ENCODE measurements at places on chromosomes 3 and 15.

DNA sequence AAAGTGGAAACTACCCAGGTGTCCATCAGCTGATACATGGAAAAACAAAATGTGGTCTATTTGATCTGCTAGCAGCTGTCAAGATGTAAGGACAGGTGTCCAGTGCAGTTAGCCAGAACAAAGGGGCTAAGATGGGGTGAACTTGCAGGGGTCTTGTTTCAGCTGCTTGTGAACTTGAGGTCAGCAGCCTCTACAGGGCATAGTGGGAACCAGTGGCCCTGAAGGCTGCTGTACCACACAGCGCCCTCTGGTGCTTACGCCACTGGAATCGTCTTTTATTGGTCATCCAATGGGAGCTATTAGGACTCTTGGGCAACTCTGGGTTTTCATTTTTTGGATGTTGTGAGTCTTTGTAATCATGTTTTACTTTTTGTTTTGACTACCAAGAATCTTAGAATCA, 62.2 kb upstream of the CTSH start:
- DNase-seq, result no peak

DNA sequence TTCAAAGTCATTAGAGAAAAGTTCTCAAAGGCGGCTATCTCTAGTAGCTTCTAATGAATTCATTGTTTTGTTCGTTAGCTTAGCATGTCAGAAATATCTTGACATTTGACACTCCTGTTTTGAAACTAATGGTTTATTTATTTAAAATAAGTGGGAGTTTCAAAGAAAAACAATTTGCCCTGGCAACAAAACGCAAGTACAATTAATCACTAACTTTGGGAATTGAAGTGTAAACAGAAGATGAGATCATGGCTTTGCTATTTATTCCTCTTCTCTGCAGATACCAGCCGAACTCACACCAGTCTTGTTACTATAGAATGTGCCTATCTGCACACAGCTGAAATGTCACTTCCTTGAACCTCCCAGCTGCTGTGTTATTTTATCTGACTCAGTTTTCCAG, 27.5 kb downstream of the MASP1 start:
- no peak for DNase-seq

DNA sequence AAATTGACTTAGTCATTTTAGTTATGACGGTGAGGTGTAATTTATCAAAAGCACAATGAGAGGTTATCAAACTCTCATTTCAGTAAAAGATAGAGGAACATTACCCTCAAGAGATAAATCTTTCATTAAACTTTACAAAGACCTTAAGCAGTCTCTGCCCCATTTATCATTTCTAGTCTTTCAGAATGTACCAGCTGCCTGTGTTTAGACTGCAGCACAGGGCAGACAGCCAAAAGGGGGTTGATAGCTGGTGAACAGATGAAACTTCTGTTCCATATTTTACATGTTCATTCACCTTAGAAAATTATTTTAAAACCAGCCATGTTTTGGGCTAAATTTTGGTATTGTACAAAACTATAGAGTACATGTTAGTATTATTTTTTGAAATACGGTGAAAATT, 514.6 kb upstream of the CNTN3 start:
- DNase-seq, result no peak

- DNase-seq, result no peak
These were observed 5.8 kb upstream of the MTMR10 start for GRCh38 chr15:30997270-30997669.

- no peak for DNase-seq
These were observed 627.5 kb upstream of the LMCD1 start for GRCh38 chr3:7874116-7874515.

DNA sequence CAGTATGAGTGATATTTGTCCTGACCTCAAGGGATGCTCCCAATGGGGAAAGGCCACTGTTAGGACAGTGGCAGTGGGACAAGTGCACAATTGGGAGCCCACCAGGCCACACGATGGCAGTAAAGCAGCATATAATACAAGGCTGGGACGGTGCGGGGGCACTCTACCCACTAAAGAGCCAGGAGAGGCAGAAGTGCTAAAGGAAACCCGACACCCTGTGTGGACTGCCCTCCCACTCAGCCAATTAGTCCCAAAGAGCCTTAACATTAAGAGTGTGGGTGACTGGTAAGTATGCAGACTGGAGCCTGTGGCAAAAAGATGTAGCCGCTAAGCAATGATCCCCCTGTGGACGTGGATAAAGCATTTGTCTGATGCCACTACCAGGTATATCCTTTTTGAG, 8.2 kb upstream of the ZNF589 start:
- no peak for DNase-seq

DNA sequence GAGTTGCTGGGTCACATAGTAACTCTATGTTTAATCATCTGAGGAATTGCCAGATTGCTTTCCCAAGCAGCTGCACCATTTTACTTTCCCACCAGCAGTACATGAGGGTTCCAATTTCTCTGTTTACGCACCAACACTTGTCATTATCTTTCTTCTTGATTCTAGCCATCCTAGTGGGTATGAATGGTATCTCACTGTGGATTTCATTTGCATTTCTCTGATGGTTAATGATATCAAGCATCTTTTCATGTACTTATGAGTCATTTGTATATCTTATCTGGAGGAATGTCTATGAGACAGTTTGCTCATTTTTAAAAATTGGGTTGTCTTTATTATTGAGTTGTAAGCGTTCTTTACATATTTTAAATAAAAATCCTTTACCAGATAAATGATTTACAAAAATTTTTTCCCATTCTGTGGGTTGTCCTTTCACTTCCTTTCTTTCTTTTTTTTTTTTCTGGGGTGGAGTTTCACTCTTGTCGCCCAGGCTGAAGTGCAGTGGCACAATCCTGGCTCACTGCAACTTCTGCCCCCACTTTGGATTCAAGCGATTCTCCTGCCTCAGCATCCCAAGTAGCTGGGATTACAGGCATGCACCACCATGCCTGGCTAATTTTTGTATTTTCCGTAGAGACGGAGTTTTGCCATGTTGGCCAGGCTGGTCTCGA, 8.9 kb upstream of the SGO1 start:
- DNase-seq, result no peak

GRCh38 chr15:58146749-58147148, 8.6 kb downstream of the AQP9 start:
- no peak for DNase-seq

DNA sequence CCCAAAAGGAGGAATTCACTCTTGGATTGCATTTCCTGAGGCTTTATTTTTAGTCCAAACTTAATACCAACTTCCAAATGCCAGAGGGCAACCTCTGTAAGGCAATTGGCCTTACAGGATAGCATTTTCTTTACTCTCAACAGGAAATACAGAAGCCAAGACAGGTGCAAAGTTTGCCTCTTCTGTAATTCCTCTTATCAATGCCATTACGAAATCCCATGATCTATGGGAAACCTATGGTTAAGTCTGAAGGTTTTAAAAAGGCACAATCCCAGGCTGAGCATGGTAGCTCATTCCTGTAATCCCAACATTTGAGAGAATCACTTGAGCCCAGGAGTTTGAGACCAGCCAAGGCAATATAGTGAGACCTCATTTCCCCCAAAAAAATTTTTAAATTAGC, 14.9 kb downstream of the PKM start:
- no peak for DNase-seq

DNA sequence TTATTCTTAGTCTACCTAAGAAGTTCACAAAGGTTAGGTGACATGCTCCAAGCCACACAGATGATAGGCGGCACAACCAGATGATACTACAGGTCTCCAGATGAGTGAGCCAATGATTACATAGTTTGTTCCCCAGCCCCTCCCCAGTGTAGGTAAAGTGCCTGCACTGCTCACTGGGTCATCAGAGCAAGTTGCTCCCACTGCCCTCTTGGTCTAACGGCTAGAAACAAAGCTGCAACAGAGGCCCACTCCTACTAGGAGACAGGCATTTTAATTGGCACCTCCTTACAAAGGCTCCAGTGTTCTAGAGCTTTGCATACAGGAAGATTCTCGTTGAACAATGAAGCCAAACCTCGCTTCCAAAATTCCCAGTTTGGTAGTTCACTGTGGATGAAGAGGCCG, 47.3 kb downstream of the TMEM44 start:
- no peak for DNase-seq

- DNase-seq, result no peak
These were observed 30.2 kb downstream of the RNU5B-1 start for GRCh38 chr15:65334586-65335231.

DNA sequence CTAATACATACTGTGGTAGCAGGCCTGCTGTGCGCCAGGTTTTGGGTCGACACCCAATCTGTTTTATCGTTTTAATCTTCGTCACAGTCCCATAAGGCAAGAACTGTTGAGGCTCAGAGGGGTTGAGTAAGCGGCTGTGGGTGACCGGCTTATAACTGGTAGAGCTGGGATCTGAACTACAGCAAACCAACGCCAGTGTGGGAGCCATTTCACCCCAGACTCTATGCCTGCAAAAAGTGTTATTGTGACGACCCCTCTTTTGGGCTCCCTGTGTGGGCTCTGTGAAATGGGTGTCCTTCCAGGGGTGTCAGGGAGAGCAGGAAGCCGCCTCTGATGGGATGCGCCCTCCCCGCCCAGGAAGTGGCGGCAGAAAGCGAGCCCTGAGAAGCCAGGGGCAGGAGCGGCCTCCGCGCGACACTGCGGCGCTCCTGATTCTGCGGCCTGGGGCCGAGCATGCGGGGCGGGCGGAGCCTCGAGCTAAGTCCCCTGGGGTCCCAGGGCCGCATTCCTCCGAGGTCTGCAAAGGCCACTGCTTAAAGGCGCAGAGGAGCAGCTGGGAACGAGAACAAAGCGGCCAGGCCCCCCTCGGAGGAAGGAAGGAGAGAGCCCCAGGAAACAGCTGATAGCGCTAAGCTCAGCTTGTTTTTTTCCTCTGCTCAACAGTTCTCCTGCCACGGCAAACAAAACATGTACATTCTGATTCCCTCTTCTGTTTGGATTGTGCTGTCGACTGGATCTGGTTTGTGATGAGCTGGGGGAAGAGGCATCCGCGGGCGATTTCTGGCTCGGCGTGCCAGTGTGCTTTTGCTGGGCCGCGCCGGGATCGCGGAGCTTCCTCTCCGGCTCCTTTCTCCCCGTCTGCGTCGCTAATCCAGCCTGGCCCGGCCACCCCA, 33.9 kb downstream of the GRK7 start:
- no peak for DNase-seq

DNA sequence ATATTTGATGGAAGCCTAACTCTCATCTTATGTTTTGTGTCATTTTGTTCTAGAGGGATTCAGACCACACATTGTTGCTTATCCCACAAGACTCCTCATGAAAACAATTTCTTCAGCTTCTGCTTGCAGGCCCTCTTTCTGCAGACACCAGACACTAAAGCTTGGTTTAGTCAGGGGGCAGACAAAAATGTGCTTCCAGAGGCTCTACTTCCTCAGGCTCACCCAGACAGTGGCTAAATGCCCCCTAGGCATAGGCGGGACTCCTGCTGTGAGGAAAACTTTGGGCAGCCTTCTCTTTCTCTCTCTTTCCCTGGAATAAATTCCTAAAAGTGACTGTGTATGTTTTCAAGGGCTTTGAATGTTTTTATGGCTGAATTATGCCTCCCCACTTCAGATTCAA, 435.4 kb upstream of the ATP11B start:
- DNase-seq, result no peak

- DNase-seq, result no peak
These were observed 91.8 kb downstream of the MRPL46 start for GRCh38 chr15:88375234-88375927.

- no peak for DNase-seq
These were observed 1.7 kb downstream of the MEIS2 start for GRCh38 chr15:37098468-37099318.

DNA sequence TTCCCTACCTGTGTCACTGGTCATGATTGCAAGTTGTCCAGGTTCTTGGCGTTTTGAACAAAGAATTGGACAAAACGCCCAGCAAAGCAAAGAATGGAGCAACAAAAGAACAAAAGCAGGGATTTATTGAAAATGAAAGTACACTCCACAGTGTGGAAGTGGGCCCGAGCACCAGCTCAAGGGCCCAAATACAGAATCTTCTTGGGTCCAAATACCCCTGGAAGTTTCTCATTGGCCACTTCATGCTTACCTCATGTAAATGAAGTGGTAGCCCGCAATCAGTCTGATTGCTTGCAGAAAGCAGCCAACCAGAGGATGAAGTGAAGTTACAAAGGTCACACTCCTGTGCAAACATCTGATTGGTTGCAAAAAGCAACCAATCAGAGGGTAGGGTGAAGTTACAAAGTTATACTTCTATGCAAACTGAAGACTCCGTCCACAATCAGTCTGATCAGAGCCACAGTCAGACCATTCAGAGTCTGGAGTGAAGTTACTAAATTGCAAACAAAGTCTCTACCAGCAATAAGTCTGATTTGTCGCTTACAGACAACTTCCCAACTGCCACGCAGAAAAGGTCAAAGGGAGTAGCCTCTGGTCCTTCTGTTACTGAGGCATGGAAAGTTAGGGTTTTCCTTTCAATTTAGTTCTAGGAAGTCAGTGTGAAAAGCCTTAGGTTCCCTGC, 8.3 kb upstream of the TM4SF1 start:
- no peak for DNase-seq

- DNase-seq, result no peak
These were observed 31.7 kb upstream of the SLCO2A1 start for GRCh38 chr3:134061401-134061800.

- no peak for DNase-seq
These were observed 5.8 kb downstream of the FMN1 start for GRCh38 chr15:33188641-33189257.

- DNase-seq, result no peak
These were observed 7.5 kb downstream of the KNSTRN start for GRCh38 chr15:40389824-40390595.

DNA sequence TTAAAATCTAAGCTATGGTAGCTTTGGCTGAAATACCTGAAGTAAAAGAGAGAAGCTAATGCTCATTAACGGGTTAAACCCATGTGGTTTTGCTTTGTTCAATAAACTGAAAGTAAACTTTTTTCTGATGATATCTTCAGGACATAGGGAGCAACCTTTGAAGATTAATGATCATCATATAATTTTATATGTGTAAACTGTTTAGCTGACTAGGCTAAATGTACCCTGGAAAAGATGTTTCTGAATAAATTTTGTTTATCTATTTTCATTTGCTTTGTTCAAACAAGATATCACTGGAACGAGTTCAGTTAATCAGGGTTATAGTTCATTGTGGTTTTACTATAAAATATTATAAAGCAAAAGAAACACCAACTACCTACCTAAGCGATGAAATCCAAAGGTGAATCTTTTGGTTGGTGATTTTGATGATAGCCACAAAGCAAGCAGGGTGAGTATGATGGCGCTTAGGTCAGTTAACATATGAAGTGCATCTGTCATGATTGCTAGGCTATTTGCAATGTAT, 11.7 kb downstream of the SLC30A4 start:
- no peak for DNase-seq

DNA sequence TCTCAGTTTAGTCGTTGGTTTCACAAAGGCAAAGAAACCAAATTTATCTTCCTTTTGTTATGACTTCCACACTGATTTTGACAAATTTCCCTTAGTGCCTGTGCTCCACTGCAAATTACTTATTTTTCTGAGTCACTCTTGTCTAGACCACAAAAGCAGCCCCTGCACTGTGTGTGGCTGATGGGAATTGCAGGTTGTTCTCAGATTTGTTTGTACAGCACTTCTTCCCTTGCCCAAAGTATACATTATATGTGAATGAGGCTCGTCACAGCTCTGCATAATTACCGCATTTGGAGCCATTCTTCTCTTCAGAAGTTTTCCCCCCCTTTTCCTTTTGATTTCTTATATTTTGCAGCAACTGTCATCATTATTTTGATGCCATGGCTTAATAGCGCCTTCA, 354.2 kb upstream of the IL12A start:
- DNase-seq, result no peak

Data from cerebellar nuclear complex (tissue), 1 donor.